ENCODE measurements at places on chromosomes 5 and 9. TPM values are rescaled to one million over a fixed set of nuclear protein-coding genes. Genes with fewer than 3 reads are reported as not detected.

GRCh38 chr5:180932660-180933059 lies 33.7 kb downstream of the BTNL8 start:
- DNase-seq = no peak

DNA sequence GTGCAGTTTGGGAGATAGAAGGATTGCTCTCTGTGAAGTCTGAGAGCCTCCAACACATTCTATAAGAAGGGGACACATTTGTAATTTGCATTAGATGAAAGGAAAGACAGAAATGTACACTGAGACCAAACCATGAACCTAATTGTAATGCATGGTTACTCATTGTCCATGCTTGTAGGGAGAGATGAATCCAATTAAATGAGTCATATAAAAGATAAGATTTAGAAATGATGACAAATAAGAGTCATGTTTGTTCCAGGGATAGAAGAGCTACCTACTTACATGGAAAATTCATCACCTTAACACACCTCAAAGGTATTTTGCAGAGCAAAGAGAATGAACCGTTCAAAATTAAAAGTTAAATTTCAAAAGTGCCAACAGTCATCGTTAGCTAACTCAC lies 85.1 kb downstream of the FBXL7 start:
- DNase-seq = no peak

- no peak for DNase-seq
Measured at GRCh38 chr5:56986626-56986947, 34.7 kb upstream of the MIER3 start.

SPINK7 gene
- not detected for total RNA-seq

GRCh38 chr5:36033486-36033885 lies 33.2 kb downstream of the UGT3A2 start:
- no peak for DNase-seq

DNA sequence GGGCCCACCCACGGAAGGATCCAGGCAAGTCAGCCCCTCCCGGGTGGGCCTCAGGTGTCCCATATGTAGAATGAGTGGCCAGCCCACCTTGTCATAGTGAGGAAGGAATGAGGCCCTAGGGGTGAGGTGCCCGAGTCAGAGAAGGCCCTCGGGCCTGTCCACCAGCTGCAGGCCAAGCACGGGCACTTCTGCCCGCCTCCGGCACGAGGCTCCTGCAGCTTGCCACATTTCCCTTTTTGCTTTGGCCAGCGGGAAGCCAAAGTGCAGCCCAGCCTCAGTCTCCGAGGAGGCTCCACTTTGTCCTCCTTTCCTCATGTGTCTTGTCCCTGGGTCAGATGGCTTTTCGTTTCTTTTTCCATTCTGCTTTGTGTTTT lies 72.9 kb downstream of the PSMB7 start:
- DNase-seq = no peak

DNA sequence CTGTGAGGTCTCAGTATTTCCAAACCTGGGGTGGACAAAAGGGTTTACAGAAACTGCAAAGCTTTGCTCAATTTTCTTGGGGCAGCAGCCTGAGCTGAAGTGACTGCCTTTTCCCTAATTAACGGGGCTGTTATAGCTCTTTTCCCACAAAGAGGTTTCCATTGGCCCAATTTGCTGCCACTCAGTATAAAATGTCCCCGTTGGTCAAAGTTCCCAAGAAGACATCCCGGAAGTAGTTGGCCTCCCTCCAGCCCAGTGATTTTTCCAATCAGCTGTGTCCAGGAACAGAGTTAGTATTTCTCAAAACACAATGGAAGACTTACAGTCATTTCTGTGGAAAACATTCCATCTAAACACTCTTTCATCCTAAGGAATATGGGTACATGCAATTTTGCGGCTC lies 643.6 kb downstream of the ACTL7B start:
- no peak for DNase-seq

- DNase-seq = no peak
Measured at GRCh38 chr9:137524981-137525317, 25.3 kb downstream of the PNPLA7 start.

DNA sequence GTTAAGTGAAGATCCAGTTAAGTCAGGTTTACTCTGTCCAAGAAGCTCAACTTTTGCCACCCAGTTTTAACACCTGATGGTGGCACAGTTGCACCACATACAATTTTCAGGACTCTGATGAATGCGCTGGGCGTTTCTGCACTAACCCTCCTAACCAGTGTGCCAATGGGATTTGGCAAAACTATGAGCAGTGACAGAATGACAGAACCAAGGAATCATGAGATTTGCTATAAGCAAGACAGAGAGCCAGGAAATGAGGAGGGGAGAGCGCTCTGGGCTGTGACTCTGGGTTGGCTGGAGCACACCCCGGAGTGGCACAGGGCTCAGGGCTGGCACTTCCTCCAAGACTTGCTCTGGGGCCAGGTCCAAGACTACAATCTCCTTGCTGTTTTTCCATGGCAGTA lies 84.1 kb downstream of the SH3PXD2B start:
- no peak for DNase-seq

DNA sequence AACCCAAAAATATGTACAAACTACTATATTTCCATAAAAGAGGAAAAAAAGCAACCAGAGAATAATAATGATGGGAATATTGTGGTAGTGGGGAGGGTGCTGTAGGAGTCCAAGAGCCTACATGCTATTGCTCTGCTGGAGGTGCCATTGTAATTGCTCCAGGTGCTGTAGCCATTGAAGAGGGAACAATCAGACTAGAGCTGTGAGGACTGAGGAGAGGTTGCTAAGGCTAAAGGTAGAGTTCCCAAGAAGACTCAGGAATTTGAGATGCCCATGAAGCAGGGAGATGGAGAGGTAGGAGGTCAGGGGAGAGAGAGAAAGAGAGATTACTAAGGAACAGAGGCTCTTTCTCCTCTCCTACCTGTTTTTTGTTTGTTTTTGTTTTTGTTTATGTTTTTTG lies 394.0 kb downstream of the DMRTA1 start:
- DNase-seq = no peak

DNA sequence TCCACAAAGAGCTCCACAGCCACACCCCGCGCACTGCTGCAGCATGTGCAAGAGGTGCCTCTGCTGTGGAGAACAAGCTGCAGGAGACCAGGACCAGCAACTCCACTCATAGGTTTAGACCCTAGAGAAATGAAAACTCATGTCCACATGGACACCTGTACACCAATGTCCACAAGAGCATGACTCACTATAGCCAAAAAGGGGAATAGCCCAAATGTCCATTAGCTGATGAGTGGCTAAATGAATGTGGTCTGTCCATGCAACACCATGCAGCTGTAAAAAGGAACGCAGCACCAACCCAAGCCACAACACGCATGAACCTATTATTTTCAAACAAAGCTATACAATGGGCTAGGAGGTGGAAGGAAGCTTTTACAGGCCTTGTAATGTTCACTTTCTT lies 18.1 kb downstream of the DYNC2I2 start:
- no peak for DNase-seq

DNA sequence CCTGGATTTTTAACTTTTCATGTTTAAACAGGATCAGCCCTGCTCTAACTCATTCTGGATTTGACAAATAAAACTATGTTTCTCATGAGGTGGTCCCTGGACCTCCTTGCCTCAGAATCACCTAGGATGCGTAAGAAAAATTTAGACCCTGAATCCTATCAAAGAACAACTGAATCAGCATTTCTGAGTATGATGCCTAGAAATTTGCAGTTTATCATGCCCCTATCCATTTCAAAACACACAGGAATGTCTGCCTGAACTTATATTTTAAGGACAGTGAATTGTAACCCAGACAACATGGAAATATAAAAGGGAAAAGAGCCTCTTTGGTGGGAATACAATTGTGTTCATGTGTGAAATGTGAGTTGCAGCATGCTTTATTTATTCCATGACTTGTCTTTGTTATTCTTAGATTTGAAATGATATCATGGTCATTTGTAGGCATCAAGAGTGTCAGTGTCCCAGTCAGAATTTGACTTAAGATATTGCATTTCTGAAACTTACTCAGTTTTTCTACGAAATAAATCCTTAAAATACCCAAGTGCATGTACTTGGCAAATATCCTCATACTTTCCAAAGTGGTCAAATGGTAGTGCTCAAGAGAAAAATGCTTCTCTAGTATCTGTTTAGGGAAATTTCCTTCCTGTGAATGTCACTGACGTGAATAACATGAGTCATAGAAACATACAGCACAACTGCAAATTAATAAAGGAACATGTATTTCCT lies 144.3 kb downstream of the GIN1 start:
- DNase-seq = no peak

DNA sequence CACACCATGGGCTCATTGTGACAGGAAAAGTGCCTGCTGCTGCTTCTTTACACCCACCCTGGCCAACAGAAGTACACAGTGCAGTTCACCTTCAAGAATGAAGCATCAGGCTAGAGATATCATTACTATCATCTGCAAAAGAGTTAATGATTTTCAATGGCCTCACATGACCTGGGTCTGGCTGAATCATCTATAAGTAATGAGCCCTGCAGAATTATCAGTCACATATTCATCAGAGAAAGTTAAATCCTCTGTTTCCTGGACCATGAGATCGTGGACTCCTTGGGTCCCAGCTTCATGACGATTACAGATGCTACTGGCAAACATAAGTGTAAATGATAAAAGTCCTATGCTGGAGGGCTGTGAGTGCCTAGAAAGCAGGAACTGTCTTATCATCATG lies 8.3 kb downstream of the BAG1 start:
- no peak for DNase-seq

DNA sequence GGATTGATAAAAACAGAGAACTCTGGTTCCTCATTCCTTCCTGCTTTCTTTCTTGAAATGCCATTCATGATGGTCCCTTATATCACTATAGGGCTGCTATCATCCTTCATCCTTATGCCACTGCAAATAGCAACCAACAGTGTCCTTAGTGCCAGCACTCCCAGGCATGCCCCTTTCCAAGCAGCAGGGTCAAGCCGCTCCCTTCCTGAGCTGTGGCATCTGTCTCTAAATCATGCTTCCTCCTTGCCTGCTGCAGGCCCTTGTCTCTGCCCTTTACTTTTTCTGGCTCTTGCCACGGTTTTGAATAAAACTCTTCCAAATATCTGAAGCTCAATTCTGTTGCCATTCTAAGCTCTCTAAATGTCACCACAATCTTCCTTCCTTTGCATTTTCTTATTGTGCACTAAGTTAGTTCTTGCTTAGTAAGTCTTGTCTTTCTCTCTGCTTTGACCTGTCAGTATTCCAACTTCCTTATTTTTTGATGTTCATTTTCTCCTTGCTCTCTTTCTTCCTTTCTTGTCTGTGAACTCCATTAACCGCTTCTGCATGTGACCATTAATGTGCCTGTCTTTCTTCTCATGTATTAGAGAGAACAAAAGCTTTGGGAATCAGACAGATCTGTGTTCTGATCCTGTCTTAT lies 19.9 kb downstream of the TLR4 start:
- DNase-seq = no peak

- no peak for DNase-seq
Measured at GRCh38 chr9:112110094-112110776, 64.9 kb downstream of the SUSD1 start.

PCDHB15 gene
- 4.4 TPM for total RNA-seq

- no peak for DNase-seq
Measured at GRCh38 chr5:109410389-109411148, 795 bp upstream of the PJA2 start.

ADRB2 gene
- 42.7 TPM for total RNA-seq

DNA sequence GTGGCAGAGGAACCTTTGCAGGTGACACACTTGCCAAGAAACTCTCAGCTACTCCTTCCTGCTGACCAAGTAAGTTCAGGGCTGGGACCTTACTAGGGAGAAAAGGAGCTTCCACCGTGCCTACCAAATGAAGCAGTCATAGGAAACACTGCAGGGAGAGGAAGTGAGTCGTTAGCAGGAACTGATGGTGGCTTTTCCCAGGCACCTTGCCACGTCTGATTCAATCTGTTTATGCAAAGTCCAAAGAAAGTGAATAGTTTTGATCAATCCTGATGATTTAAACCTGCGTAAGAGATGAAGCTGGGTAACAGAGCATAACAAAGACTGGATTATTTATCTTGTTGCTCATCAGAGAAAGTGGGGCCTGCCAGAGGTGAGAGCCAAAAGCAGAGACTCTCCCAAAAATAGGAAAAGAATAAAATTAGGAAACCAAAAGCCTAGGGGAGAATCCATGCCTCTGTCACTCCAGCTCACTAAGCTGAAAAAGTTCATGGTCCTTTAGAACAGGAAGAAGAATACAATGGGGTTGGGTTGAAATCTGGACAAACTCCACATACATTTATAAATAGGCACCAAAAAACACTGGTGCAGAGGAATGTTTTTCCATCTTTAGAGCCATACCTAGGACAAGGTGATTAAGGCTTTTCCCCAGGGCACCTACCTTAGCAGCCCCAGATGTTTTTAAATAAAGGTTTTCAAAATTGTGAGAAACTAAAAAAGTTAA lies 9.3 kb upstream of the PFDN1 start:
- DNase-seq = no peak

GRCh38 chr5:178160176-178160575 lies 6.5 kb upstream of the NHP2 start:
- DNase-seq = no peak

GRCh38 chr9:133862585-133863256 lies 124.6 kb upstream of the SARDH start:
- DNase-seq = no peak

LCN9 gene
- not detected for total RNA-seq

DNA sequence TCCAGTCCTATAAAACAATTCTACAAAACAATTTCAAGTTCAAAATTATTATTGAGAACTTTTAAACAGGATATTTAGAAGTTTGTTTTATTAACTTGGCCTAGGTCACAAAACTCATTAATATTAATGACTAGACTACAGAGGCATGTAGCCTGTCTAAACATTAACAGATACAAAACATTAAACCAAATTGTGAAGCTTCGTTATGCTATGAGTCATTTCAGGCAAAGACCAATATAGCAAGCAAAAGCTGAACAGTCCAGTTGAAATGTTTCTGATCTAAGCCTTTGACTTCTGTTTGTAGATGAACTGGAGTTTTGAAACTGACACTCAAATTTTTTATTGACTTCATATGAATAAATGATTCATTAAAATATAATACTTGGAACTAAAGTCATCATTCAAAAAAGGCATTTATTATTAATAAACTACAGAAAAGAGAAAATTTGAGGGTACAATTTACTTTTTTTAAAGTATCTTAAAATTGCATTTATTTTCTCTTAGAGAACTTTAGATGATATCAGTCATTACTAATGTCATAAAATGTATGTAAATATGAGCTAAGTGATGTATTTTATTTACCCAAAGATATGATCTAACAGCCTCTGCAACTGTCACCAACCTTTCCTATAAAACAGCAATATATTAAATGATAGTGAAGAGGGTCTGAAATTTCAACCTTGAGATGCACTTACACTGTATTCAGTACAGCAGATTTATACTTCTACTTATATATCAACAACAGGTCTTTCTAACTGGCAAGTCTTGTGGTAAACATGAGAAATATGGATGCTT lies 188.8 kb downstream of the COMMD10 start:
- no peak for DNase-seq

MCCC2 gene
- 33.4 TPM for total RNA-seq

REEP2 gene
- total RNA-seq = 7.0 TPM

SOHLH1 gene
- total RNA-seq = not detected

DNA sequence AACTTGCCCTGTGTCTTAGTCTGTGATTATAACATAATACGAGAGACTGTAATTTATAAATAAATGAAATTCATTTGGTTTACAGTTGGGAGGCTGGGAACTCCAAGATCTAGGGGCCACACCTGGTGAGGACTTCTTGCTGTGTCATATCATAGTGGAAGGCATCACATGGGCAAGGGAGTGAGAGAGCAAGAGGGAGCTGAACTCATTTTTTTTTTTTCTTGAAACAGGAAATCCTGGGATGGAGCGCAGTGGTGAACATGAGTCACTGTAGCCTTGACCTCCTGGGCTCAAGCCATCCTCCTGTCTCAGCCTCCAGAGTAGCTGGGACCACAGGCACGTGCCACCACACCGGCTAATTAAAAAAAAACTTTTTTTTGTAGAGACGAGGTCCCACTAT lies 7.2 kb downstream of the MLANA start:
- no peak for DNase-seq

- DNase-seq = no peak
Measured at GRCh38 chr9:114003351-114003750, 74.7 kb downstream of the AMBP start.
